Hepatocyte (in vitro differentiated cells): ENCODE measurements at places on chromosomes 2 and 18. TPM values are rescaled to one million over a fixed set of nuclear protein-coding genes. Genes with fewer than 3 reads are reported as not detected.

GNAL gene
- total RNA-seq: 5.2 and 7.1 TPM in 2 replicates

RAD51AP2 gene
- 0.24 and 0.40 TPM in 2 replicates for total RNA-seq

GRCh38 chr2:140657657-140658056, 1473.2 kb downstream of the LRP1B start:
- H3K36me3 ChIP-seq: no peaks in the 10 kb centered on the region
- H3K27me3 ChIP-seq: no peaks in the 10 kb centered on the region
- no peaks in the 10 kb centered on the region for H3K4me1 ChIP-seq
- no peak overlapping the region for H3K4me3 ChIP-seq

- no peak overlapping the region for H3K4me3 ChIP-seq
- no peaks in the 10 kb centered on the region for H3K27me3 ChIP-seq
- DNase-seq: no peak
- H3K36me3 ChIP-seq: no peaks in the 10 kb centered on the region
- no peak overlapping the region for H3K27ac ChIP-seq
Observed at GRCh38 chr2:200681697-200682096, 95.9 kb downstream of the AOX1 start.
